Diencephalon (tissue), 1 donor: ENCODE measurements at places on chromosomes 4 and X. TPM values are rescaled to one million over a fixed set of nuclear protein-coding genes. Genes with fewer than 3 reads are reported as not detected.

The RIPPLY1 gene
- not detected for total RNA-seq

The PDLIM5 gene
- total RNA-seq: 77.7 TPM

The TMEM35A gene
- 125 TPM for total RNA-seq

The MTMR8 gene
- total RNA-seq: 7.2 TPM

The KCNE5 gene
- total RNA-seq: 7.8 TPM
